Activated naive CD4-positive, alpha-beta T cell treated with anti-CD3 and anti-CD28 coated beads for 36 hours (primary cell): ENCODE measurements at places on chromosomes 11 and 22. TPM values are rescaled to one million over a fixed set of nuclear protein-coding genes. Genes with fewer than 3 reads are reported as not detected.

UBE2L6 gene
- 194 TPM for total RNA-seq

DEUP1 gene
- total RNA-seq = not detected

GDPD4 gene
- total RNA-seq = not detected

DNA sequence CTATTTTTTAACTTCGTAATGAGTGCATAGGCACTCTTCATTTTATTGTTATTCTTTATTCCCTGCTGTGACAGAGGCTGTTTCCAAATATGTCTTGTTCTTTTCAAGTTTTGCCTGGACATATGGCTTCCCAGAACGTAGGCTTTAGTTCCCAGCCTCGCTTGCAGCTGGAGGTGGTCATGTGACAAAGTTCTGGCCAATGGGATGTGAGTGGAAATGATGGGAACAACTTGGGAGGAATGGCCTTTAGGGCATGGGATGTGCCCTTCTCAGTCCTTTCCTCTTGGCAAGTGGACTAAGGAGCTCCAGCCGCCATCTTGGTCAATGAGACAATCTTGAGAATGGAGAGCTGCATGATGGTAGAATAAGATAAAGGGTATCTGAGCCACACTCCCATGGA, 70.8 kb upstream of the EIF3D start:
- DNase-seq = no peak

- DNase-seq = no peak
These were observed 32.9 kb upstream of the RFPL3 start for GRCh38 chr22:32324505-32325415.

- no peak for DNase-seq
These were observed 129.1 kb downstream of the PARVA start for GRCh38 chr11:12506404-12506921.
